ENCODE measurements at places on chromosomes 2 and 18. TPM values are rescaled to one million over a fixed set of nuclear protein-coding genes. Genes with fewer than 3 reads are reported as not detected.

- no peak for DNase-seq
Observed at GRCh38 chr2:106114166-106114565, 79.9 kb downstream of the UXS1 start.

- DNase-seq, result no peak
Observed at GRCh38 chr18:73296686-73297085, 428.9 kb upstream of the NETO1 start.

GRCh38 chr2:8009010-8009597 is 672.8 kb upstream of the ID2 start:
- DNase-seq, result no peak

The UPP2 gene
- total RNA-seq, result not detected

DNA sequence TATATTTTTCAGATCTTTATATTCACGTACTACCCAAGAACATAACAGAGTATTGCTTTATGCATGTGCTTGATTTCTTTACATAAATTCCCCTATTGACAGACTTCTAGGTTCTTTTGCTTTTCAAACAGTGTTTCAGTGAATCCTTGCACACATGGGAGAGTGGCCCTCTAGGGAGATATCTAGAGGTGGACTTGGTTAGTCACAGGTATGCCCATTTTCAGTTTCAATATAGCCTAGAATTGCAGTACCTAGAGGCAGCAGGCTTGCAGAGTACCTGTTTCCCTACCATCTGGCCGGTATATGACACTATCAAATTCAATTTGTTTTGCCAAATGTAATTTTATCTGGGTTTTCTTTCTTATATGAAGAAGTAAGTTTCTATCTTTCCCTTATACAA is 36.8 kb downstream of the EML6 start:
- no peak for DNase-seq

All from activated CD4-positive, alpha-beta T cell treated with anti-CD3 and anti-CD28 coated beads for 36 hours (primary cell).